ENCODE measurements at places on chromosomes 13 and 19.

GRCh38 chr19:13053238-13053637, 49.4 kb downstream of the LYL1 start:
- no peak for DNase-seq

GRCh38 chr13:103883164-103883563, 816.9 kb upstream of the SLC10A2 start:
- peak; percentile 92 for DNase-seq

DNA sequence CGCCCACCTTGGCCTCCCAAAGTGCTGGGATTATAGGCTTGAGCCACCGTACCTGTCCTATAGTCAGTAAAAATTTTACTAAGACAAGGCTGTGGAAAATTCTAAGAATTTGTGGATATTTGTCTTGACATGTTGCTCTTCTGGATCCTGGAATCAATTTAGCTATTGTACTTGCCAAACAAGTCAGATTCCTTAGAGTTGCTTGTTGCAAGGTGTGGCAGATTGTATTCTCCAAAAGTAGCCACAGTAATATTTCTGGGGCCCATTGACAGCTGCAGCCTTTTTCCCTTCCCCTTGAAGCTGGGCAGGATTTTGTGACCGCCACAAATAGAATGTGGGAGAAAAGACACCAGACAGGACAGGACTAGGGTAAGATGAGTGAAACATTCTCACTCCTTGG, 98.8 kb upstream of the TMTC4 start:
- DNase-seq: no peak

- DNase-seq: no peak
These were observed 43.0 kb downstream of the CHST8 start for GRCh38 chr19:33664744-33665143.

All from SJCRH30 (cell line).